ENCODE measurements at places on chromosomes 1 and 21. TPM values are rescaled to one million over a fixed set of nuclear protein-coding genes. Genes with fewer than 3 reads are reported as not detected.
A peak's percentile ranks its signal among the peaks of the same experiment; 100 is the strongest.

VHLL gene
- not detected for total RNA-seq

BSDC1 gene
- total RNA-seq: 79.0 TPM

PPP2R5A gene
- 25.5 TPM for total RNA-seq

GPATCH4 gene
- 18.6 TPM for total RNA-seq

KCNN3 gene
- total RNA-seq: 17.3 TPM

- H3K4me1 ChIP-seq: no peaks in the 10 kb centered on the region
- no peak overlapping the region for H3K27ac ChIP-seq
- no peak for DNase-seq
- H3K27me3 ChIP-seq: peaks cover 2% of the 10 kb centered on the region
- H3K4me3 ChIP-seq: no peak overlapping the region
Measured at GRCh38 chr1:143497374-143497747, 474.4 kb downstream of the FAM72C start.

DNA sequence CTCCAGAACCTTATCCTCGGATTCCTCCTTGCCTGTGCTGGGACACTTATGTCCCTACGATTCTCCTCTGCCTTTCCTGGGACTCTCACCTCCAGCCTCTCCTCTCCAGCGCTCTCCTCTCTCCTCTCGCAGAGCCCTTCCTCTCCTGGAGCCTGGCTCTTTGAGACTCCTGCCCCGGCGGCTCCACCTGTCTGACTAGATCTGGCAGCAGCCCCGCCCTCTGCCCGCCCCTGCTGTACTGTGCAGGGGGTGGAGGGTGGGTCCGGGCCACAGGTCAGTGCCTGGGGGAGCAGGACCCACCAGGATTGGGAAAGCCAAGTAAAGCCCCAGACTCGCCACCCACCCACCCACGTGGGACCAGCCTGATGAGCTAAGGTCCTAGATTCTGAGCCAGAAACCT is 1.6 kb downstream of the ELOVL1 start:
- H3K27ac ChIP-seq: no peak overlapping the region
- DNase-seq: peak; percentile 10
- H3K4me1 ChIP-seq: peaks cover 45% of the 10 kb centered on the region
- peak overlapping the region; percentile 80 for H3K4me3 ChIP-seq

DNA sequence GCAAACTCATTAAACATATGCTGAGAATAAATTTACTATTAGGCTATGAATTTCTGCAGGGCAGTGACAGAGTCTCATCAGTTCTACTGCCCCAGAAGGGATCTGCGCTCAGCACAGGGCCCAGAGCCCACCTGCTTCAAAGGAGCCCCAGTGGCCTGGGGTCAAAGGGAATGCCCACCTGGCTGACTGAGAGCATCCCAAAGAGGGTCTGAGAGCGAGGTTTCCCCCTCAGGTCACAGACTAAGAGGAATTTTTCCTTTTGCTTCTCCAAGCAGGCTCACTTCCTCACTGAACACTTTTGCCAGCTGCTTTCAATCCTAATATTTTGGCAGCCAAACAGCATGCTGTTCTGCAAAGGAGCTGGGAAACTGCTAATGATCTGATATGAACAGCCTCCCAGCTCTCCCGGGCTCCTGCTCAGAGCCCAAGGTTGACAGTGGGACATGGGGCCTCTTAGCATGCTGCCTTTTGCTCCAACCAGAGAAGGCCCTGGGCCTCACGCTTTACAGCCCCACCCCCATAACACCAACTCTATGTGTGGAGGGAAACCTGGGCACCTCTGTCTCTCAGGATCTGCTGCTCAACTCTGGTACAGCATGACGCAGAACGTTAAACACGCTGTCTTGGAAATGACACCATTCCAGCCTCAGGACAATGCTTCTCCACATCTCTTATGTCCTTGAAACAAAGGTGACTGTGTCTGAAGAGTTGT is 70.7 kb upstream of the SYT6 start:
- H3K4me3 ChIP-seq: no peak overlapping the region
- no peaks in the 10 kb centered on the region for H3K27me3 ChIP-seq
- no peak overlapping the region for H3K27ac ChIP-seq
- no peak for DNase-seq
- no peaks in the 10 kb centered on the region for H3K36me3 ChIP-seq

GRCh38 chr1:37257646-37258045 is 216.7 kb upstream of the ZC3H12A start:
- H3K36me3 ChIP-seq: no peaks in the 10 kb centered on the region
- H3K27ac ChIP-seq: no peak overlapping the region
- peaks cover 3% of the 10 kb centered on the region for H3K4me1 ChIP-seq
- H3K4me3 ChIP-seq: no peak overlapping the region

DNA sequence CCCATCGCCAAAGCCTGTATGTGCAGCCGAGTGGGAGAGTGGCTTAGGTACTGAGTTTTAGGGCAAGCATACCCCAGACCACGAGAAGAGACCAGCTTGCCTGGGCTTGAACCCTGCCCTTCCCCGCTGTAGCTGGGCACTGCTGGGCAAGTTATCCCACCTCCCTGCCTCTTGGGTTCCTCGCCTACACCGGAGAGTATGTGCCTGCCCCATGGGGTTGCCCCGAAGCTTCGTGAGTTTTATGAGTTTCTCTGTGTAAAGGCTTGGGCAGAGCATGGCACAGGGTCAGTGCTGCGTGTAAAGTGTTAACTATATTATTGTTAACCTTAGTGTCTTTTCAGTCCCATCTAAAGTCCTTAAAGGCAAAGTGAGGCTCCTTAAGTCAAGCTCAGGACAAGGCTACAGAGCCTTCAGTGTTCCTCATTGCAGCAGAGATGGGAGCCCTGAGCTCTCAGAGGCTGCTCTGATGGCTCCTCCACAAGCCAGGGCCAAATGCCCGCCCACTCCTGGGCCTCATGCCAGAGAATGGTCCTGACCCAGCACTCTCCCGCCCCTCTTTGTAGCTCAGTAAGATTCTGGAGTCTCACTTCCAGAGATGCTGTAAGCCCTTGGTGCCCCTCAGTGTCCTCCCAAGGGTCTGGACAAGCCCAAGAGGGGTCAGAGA is 37.0 kb upstream of the KCNA10 start:
- no peak overlapping the region for H3K27ac ChIP-seq
- H3K4me1 ChIP-seq: no peaks in the 10 kb centered on the region
- no peak overlapping the region for H3K4me3 ChIP-seq
- peaks cover 11% of the 10 kb centered on the region for H3K27me3 ChIP-seq
- no peak for DNase-seq

Measured in endothelial cell (in vitro differentiated cells).